AG08396 (cell line): ENCODE measurements at places on chromosomes 2 and 18.

DNA sequence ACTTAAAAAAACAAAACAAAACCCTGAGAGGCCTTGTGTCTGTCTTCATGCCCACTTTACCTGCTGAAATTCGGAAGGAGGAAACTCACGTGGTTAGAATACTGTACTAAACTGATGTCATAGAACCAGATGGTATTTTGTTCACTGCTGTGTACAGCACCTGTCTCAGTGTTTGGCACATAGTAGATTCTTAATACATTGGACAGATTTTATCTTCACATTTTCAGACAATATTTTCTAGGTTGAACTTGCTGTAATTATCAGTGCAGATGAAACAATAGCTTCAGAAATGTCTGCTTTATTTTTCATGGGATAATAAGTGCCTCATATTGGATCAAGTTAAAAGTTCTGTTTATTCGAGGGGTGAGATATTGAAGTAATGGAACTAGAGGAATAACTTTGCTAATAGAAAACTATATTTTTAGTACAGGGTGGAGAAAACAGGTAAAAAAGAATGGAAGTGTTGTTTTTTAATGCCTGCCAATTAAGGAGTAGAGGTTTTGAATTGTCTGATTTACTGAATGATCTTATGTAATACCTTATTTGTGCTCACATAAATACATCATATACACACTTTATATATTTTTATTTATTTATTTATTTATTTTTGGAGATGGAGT lies 23.7 kb downstream of the DDX1 start:
- no peak for DNase-seq

DNA sequence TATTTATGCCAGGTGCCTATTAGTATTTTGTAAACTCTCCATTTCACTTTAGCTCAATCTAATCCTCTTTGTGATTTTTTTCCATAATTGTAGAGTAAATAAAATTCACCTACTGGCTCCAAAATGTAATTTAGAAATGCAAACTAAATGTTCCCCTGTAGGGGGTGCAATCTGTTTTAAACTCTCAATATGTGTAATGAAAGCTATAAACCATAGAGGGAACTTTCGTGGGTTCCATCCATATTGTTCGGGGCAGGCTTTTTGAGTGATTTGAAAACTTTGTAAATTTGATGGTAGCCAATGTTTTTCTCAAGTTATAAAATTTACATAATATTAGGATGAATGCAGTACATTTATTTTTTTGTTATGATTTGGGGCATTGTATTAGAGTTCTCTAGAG lies 49.4 kb downstream of the TSPYL6 start:
- peak; percentile 21 for DNase-seq

- no peak for DNase-seq
Measured at GRCh38 chr2:32489061-32489460, 132.2 kb downstream of the BIRC6 start.

- no peak for DNase-seq
Measured at GRCh38 chr2:132419941-132420340, 3.3 kb downstream of the GPR39 start.

DNA sequence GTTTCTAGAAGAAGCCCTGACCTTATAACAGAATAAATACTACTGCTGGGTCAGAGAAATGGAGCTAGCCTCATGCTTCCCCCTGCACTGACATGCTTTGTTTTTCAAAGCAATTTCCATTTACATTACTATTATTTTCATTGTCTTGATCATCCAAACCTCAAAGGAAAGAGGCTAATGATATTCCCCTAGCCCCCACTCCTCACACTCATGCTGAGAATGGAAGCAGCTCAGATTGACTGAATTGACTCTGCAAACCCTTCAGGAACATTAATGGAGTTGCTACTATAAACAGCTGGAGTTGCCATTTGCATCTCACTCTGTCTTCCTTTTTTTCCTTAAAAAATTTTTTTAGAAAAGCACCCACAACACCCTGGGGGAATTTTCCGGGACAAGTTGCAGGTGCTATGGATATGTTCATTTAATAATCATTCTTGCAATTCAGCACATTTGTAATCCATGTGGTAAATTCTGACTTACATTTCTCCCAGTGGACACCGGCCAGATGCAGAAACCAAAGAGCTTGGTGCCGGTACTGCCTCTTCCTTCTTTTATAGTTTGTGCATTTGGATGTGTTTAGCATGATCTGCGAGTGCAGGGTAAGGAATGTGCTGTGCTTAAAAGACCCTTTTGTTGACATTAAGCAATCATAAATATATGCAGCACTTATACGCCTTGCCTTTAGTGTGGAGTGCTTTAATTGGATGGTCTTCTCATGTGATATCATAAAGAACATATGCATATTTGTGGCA lies 103.3 kb upstream of the OSR1 start:
- DNase-seq, result no peak

- no peak for DNase-seq
Measured at GRCh38 chr2:224180810-224181209, 141.7 kb upstream of the SERPINE2 start.

DNA sequence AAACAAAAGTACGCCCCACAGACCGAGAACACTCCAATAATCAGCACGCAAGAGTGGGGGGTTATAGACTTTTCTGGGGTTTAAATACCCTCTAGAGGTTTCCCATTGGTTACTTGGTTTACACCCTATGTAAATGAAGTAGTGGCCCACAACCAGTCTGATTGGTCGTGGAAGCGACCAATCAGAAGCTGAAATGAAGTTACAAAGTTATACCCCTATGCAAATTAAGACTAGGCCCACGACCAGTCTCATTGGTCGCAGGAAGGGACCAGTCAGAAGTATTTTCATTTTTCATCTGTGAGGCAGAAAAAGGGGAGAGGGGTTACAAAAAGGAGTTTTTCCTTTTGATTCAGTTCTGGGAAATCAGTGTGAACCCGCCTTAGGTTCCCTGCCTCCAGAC lies 55.3 kb upstream of the YWHAQ start:
- no peak for DNase-seq

DNA sequence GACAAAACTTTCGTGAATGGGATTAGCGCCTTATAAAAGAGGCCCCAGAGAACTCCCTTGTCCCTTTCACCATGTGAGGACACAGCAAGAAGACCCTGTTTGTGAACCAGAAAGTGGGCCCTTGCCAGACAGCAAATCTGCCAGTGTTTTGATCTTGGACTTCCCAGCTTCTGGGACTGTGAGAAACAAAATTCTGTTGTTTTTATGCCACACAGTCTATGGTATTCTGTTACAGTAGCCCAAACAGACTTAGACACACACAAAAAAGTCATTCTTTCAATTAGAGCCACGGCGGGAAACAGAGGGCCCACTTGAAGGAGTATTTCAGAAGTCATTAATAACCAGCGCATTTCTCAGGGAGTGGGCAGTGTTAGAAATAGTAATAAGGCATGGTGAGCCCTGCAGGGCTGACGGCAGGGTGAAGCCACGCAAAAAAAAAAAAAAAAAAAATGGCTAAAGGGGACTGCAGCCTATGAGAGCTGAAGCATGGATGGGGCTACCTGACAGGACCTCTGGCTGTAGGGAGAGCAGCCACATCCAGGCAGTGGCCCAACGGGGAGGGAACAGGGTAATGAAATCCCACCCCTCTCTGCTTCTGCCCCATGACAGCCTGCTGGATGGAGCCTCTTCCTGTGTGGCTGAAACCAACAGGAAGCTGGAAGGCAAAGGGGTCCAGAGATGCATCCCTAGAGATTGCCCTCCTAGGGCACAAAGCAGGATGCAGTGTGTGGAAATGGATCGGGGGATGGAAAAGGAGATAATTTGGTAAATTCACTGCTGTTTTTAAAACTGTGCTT lies 189.3 kb downstream of the KCNS3 start:
- DNase-seq, result no peak

DNA sequence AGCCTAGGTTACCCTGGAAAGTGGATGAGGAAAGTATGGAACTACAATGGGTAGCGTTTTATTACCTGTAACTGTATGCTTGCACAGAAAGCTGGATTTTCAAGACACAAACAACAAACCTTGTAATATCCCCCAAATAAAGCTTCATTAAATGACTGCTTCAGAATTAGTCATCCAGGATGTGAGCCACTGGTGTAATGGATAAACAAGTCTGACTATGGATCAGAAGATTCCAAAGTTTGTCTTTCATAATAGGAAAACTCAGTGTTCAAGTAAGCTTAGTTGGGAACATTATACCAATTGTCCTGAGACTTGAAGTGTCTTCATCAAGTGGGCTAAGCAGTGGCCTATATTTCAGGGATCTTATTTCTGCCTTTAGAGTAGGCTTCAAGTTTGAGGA lies 518.8 kb downstream of the LRP1B start:
- DNase-seq, result no peak

- no peak for DNase-seq
Measured at GRCh38 chr2:68940369-68940768, 12.3 kb downstream of the GKN2 start.

DNA sequence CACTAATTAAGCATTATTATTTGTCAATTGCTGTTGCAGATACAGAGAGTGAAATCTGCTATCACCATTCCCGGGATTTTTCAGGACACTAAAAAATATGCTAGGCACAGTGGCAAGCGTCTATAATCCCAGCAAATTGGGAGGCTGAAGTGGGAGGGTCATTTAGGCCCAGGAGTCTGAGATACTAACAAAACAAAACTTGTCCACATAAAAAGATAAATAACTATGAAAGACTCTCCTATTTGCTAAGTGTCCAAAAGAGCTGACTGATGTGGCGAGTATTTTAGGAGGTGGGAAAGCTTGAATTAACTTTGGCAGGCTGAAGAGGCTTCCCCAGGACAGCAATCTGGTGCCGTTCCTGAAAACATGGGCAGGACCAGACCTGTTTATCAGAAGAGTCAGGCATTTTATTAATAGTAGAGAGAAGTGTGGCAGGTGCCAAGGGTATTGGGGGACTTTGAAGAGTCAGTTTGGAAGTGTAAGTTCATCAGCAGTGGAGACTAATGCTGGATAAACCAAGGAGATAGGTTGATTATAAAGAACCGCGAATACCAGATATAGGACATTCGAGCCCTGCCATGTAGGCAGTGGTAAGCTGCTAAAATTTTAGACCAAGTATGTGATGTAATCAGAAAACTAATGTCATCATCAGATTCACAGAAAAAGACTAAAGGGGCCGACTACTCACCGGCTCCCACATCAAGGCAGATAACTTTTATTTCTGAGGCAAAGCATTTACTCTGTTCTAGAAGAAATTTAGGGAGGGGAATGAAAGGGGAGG lies 201.8 kb downstream of the EPHA4 start:
- DNase-seq, result no peak

DNA sequence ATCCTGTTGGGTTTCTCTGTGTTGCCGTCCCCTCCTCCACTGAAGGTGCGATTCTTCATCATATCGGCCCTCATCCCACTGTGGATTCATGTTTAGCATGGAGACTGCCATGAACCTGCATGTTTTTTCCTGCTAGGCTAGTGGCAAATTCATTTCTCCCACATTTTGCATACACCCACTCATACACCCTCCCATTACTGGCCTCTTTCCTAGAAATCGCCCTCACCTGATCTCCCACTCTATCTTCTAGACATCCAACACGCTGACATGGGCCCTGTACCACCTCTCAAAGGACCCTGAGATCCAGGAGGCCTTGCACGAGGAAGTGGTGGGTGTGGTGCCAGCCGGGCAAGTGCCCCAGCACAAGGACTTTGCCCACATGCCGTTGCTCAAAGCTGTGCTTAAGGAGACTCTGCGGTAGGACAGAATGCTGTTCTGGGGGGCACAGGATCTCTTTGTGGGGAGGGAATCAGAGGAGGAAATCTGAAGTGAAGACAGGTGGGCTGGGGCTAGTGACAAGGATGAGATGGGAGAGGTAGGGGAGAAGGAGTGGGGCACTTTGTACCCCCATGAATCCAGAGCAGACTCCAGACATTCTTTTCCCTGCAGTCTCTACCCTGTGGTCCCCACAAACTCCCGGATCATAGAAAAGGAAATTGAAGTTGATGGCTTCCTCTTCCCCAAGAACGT lies 17.7 kb downstream of the PRKAG3 start:
- no peak for DNase-seq

GRCh38 chr18:3839581-3839981 lies 389.6 kb downstream of the TGIF1 start:
- no peak for DNase-seq

GRCh38 chr2:189574793-189575475 lies 5.7 kb downstream of the SLC40A1 start:
- no peak for DNase-seq

GRCh38 chr18:34840256-34840826 lies 130.2 kb downstream of the DTNA start:
- DNase-seq, result no peak

DNA sequence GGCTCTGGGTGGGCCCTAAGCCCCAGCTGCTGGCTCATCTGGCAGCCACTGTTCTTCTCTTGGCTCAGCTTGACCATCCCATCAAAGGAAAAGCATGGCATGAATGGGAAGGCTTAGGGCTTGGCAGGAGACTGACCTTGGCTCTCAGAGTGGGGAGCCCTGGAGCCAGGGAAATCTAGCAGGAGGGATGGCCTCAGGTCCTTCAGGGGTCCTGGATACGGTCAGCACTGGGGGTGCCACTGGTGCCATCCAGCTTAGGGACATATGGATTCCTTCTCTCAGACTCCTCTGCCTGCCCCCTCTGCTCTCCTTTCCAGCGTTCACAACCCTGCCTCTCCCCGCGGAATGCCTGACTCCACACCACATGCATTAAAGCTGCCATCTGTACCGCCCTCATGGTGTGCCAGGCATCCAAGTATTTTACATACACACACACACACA lies 165.5 kb upstream of the HAAO start:
- DNase-seq, result no peak

DNA sequence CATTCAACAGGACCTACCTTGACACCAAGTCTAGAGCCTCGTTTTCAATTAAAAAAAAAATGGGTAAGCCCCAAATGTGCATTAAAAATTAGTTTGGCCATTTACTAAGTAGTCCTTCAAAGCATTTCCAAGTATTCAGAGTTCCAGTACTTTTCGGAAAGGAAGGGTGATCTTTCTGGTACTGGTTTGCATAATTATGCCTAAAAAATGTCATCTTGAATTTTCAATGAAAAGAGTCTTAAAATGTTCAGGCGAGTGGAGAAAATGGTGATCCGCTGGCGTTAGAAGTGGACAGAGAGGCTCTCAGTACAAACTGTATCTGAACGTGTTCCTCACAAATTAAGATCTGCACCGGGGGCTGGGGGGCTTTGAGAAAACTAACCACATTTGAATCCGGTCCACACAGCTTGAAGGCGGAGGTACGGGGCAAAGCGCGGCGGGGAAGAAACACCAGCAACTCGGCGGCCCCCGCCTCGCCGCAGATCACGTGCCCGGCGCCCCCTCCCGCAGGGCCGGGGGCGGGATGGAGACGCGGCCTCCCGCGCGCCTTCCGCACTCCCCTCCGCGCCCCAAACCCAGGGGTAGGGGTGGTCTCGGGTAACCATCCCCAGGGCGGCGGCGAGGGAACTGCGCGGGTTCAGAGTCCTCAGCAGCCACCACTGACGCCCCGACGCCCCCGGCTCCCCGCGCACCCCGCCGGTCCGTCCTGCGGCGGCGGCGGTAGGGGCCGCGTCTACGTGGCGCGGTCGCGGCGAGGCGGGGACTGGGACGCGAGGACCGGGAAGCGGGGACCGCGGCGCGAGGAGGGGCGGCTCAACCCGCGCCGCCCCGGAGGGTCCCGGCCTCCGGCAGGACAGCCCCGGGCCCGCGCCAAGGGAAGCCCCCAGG lies 564 bp downstream of the LPIN2 start:
- DNase-seq, result peak; percentile 44

GRCh38 chr18:25976554-25976953 lies 113.9 kb downstream of the SS18 start:
- no peak for DNase-seq
